Panc1 (cell line): ENCODE measurements at places on chromosomes 4 and X. TPM values are rescaled to one million over a fixed set of nuclear protein-coding genes. Genes with fewer than 3 reads are reported as not detected.
A peak's percentile ranks its signal among the peaks of the same experiment; 100 is the strongest.

The GPR101 gene
- total RNA-seq, result not detected

DNA sequence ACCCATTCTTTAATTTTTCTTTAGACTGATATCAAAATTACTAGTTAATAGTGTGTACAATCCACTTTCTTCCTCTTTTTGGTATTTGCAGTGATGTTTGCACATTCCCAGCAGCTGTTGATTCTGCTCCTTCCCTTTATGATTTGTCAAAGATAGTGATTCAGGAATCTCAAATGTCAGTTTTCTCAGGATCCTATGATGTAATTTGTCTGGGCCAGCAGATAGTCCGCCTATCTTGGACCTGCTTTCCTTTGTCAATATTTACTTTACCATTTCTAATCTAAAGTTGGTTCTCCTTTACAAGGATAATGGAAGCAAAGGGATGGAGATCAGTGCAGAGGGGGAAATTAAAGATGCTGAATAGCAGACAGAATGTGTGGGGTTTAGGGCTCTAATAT, 122.1 kb downstream of the REELD1 start:
- H3K4me3 ChIP-seq, result no peak overlapping the region
- no peak for DNase-seq
- H3K36me3 ChIP-seq, result no peaks in the 10 kb centered on the region
- H3K4me1 ChIP-seq, result no peaks in the 10 kb centered on the region
- H3K27ac ChIP-seq, result no peak overlapping the region

DNA sequence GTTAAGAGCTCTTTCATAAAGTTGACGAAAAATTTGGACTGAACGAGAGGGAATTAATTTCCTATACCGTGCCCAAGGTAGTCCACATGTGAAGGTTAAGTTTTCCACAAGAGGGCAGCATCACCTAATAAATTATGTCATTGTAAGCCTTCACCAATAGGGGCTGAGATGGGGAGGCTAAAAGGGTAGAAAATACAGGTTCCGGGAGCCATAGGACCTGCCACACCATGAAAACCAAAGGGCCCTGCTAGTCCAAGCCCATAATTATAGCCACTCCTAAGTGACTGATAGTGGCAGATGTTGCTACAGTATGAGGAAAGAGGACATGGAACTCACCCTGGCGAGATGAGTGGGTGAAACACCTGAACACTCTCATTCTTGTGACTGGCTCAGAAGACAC, 122.2 kb downstream of the SHROOM4 start:
- no peaks in the 10 kb centered on the region for H3K36me3 ChIP-seq
- no peaks in the 10 kb centered on the region for H3K4me1 ChIP-seq
- no peak overlapping the region for H3K27ac ChIP-seq
- no peak overlapping the region for H3K4me3 ChIP-seq
- DNase-seq, result peak; percentile 24
- H3K27me3 ChIP-seq, result no peaks in the 10 kb centered on the region

DNA sequence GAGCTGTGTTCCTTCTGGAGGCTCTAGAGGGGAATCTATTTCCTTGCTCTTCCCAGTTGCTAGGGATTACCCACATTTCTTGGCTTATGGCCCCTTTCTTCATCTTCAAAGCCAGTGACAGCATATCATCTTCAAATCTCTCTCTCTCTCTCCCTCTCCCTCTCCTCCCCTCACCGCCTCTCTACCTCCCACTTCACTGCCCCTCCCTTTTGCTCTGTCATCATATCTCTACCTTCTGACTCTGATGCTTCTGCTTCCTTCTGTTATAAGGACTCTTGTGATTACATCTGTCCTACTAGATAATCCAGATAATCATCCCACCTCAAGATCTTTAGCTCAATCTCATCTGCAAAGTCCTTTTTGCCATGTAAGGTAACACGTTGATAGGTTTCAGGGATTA, 93.1 kb upstream of the TEX13D start:
- H3K4me3 ChIP-seq, result no peak overlapping the region
- H3K4me1 ChIP-seq, result no peaks in the 10 kb centered on the region
- no peak overlapping the region for H3K27ac ChIP-seq
- H3K27me3 ChIP-seq, result peaks cover 2% of the 10 kb centered on the region; the same call in 1 of the 2 replicates

The MAOB gene
- total RNA-seq, result not detected

The OTC gene
- not detected for total RNA-seq

DNA sequence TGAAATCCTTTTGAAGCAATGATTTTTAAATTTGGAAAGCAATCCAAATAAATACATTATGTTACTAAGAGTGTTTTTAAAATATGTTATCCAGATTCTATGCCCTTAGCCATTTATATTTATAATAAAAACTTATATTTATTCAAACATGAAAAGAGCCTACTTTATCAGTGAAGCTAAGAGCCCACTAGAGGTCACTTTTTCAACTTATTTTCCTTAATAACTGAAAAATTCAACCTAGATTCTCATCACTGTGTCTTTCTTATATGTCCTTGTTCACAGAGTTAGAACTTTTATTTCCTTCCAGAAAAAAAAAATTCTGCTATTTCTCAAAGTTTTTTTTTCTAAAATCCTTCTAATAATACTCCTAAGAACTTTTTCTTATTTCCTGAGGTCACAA, 23.9 kb downstream of the PRDM8 start:
- H3K4me1 ChIP-seq, result no peaks in the 10 kb centered on the region
- H3K27ac ChIP-seq, result no peak overlapping the region
- no peaks in the 10 kb centered on the region for H3K36me3 ChIP-seq
- H3K4me3 ChIP-seq, result no peak overlapping the region
- DNase-seq, result no peak

DNA sequence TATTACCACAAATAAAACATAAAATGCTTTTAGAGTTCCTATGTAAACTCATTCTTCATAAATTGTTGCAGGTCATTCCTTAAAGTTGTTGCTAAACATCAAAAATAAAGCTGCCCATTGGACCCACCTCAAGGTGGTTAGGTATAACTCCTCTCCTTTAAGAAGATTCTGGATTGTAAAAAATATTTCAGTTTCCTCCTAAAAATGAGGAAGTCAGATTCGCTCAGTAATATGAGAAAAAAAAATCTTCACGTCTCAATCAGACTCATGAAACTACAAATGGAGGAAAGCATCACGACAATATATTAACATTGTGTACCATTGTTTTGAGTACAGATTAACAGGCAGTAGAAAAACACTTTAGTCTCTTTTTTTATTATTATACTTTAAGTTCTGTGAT, 105.9 kb downstream of the DDX60 start:
- H3K36me3 ChIP-seq, result no peaks in the 10 kb centered on the region
- H3K27ac ChIP-seq, result no peak overlapping the region
- no peaks in the 10 kb centered on the region for H3K4me1 ChIP-seq
- H3K4me3 ChIP-seq, result no peak overlapping the region

DNA sequence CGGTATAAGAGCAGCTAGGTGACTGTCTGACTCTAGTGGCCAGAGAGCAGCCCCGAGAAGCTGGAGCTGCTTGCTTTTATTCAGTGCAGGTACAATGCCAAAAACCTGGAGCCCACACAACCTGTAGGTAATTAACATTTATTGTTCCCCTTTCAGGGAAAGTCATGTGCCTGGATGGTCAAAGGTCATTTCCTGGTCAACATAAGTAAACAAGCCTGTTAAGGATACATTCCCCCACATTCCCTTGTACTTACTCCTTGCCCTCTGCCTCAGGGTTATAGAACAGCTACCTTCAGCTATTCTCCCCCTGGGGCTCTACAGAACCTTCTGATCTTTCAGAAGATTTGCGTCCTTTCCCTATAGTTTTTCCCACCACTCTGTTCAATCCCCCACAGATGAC, 253.4 kb downstream of the TMA16 start:
- H3K27me3 ChIP-seq, result no peaks in the 10 kb centered on the region
- no peak overlapping the region for H3K4me3 ChIP-seq
- H3K36me3 ChIP-seq, result no peaks in the 10 kb centered on the region
- no peak for DNase-seq
